ENCODE measurements at places on chromosomes 2 and 18.

DNA sequence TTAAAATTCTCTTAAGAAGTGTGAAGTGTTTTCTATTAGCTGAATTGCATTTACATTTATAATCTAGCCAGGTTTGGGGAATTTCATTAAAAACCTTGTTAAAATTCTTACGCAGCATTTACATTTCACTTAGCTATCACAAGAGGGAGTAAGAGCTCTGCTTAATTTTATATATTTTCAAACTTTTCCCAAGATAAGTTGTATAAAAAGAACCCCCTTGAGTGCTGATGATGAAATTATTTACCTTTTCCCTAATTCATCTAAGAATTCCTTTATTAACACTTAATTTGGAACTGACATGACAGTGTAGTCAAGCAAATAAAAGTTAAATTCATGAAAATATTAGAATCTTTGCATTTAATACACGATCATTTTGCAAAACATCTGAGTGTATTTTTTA is 54.2 kb upstream of the ZSWIM2 start:
- DNase-seq: no peak

- no peak for DNase-seq
These were observed 22.4 kb upstream of the CREG2 start for GRCh38 chr2:101409699-101410098.

- no peak for DNase-seq
These were observed 843.7 kb downstream of the LRRTM4 start for GRCh38 chr2:76678383-76679024.

DNA sequence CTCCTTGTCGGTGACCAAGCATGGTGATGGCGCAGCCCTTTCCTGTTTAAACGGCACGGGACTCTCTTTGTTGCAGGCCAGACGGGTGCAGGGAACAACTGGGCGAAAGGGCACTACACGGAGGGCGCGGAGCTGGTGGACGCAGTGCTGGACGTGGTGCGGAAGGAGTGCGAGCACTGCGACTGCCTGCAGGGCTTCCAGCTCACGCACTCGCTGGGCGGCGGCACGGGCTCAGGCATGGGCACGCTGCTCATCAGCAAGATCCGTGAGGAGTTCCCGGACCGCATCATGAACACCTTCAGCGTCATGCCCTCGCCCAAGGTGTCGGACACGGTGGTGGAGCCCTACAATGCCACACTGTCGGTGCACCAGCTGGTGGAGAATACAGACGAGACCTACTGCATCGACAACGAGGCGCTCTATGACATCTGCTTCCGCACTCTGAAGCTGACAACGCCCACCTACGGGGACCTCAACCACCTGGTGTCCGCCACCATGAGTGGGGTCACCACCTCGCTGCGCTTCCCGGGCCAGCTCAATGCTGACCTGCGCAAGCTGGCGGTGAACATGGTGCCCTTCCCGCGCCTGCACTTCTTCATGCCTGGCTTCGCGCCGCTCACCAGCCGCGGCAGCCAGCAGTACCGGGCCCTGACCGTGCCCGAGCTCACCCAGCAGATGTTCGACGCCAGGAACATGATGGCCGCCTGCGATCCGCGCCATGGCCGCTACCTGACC is 17.1 kb downstream of the TUBB6 start:
- DNase-seq: no peak

- peak; percentile 30 for DNase-seq
These were observed 85.9 kb downstream of the FEZ2 start for GRCh38 chr2:36511858-36512603.

- no peak for DNase-seq
These were observed 52.9 kb downstream of the ANKRD12 start for GRCh38 chr18:9189491-9189890.

DNA sequence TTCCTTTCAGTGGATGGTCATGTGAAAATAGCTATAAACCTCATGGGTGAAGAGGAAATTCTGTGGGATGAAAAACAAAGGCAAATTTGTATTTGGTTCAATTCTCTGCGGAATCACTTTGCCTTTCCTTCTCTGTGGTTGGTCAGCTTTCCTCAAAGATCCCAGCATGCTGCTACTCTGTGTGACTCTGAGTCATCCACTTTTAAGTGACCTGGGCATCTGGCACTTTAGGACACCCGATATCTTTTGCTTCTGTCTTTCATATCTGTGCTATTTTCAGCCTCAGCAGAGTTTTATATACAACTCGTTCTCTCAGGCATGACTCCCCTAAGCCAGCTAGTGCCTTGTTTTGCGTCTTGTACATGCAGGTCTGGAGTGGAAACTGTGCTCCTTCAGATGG is 217.0 kb upstream of the PIEZO2 start:
- peak; percentile 9 for DNase-seq

DNA sequence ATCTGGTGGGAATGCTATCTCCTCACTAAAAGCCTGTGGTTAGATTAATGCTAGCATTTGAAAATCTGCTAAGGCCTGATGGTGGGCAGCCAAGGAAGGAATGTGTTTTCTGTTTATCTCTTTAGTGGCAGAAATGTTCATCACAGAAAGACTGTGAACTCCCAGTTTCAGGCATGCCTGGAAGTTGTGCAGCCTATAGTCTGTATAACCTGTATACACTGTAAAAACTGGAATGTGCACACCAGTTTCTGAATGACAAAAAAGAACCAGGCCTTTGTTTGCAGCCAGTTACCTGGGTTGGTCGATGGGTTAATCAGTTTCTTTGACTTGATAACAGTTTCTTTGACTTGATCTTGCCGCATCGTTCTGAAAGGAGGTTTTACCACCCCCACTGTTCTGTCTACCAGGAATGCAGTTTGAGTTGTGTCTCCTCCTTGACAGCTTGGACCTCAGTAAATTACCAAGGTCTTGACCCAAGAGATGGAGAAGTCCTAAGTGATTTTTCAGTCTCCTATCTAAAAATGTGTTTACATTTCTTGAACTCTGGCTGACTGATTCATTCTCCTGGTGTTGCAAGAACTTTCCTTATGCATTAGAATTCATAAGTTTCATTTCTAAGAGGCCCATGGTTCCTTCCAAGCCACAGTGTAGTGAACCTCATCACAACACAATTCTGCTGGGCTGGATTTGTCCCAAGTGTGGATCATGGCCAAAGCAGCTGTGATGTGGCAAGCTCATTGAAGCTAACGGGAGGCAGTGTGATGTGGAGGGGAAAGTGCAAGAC is 62.2 kb downstream of the KIAA2012 start:
- DNase-seq: no peak

GRCh38 chr18:74397572-74397971 is 59.5 kb downstream of the DIPK1C start:
- DNase-seq: no peak

DNA sequence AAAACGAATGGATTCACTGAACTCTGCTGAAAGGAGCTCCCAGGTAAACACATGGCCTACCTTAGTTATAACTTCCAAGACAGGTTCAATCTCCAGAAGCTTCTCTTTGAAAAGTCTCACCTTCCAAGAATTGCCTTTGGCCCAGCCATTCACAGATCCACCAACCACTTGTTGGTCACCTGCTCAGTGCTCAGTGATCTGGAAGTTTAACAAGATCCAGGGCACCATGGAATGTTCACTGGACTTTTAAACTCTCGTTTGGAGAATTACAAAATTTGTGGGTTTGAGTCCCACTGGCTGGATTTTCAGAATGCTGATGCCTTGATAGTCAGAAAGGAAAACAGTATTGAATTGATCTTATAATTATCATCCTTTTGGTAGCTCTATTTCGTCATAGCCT is 9.4 kb downstream of the GPR39 start:
- DNase-seq: no peak

- no peak for DNase-seq
These were observed 87.6 kb downstream of the CDC42EP3 start for GRCh38 chr2:37583867-37584266.

GRCh38 chr2:136246086-136246669 is 128.2 kb upstream of the CXCR4 start:
- DNase-seq: peak; percentile 60

Data from GM12865 (cell line).